Small intestine (tissue), 16 donors: ENCODE measurements at places on chromosomes 1 and 21. TPM values are rescaled to one million over a fixed set of nuclear protein-coding genes. Genes with fewer than 3 reads are reported as not detected.

- H3K27ac ChIP-seq: no peak overlapping the region
- no peak for DNase-seq
- no peak overlapping the region for H3K4me3 ChIP-seq
- H3K27me3 ChIP-seq: peaks cover 3% of the 10 kb centered on the region
- no peaks in the 10 kb centered on the region for H3K4me1 ChIP-seq
Measured at GRCh38 chr1:153428791-153429190, 12.5 kb downstream of the S100A7A start.

DNA sequence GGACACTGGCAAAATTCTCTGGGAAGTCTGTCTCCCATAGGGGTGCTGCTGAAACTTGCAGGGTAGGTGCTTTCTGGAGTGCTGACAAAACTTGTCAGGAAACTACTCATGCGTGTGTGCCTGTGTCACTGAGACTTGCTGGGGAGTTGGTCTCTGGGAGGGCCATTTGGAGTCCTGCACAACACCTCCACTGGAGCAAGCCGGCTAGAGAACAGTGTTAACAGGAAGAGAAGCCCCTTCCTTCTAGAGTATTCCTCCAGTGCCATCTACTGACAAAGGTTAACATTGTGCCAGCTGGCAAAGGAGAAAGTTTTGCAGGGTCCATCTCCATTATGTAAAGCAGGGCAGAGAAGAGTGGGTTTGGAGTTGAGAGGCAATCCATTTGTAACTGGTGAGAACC lies 30.0 kb downstream of the ZMYM4 start:
- no peak overlapping the region for H3K27ac ChIP-seq
- H3K4me3 ChIP-seq: no peak overlapping the region
- no peaks in the 10 kb centered on the region for H3K4me1 ChIP-seq
- no peaks in the 10 kb centered on the region for H3K27me3 ChIP-seq

DNA sequence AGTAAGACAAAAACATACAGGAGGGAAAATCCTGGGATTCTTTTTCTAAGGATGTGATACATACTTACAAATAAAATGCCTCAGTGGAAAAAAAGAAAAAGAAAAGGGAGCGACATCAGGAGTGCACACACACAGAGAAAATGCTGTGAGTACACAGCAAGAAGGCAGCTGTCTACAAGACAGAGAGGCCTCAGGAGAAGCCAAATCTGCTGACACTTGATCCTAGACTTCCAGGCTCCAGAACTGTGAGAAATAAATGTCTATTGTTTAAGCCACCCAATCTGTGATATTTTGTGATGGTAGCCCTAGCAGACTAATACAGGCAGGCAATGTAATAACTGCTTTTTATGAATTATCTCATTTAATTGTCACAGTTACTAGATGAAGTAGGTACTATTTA lies 17.0 kb upstream of the TRIM45 start:
- no peak overlapping the region for H3K27ac ChIP-seq
- no peaks in the 10 kb centered on the region for H3K36me3 ChIP-seq
- no peak overlapping the region for H3K4me3 ChIP-seq
- DNase-seq: no peak

DNA sequence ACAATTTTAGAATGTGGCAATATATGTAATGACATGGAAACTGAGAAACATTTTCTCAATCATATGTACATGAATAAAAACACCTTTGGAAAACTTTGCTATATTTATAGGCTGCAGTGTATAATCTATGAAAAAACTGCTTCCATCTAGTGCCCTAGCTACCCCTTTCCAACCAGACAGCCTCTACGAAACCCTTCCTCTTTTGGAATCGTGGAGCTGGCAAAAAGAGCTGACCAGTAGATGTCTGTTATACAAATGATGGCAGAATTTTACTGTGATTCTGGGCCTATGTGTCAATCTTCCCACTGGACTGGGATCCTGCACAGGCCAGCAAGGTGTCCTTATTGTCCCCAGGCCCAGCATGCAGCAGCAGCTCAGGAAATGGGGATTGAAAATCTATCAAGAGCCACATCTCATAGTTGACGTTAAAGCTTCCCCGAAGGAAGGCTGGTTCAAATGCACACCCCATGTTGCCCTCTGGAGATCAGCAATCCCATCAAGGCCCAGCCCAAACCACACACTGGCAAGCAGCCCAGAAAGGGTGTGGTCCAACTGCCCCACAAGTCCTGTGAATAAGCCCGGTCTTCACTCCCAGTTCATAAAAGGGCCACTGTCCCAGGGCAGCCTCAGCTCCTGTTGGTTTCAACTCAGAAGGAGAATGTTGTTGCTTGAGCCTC lies 8.8 kb upstream of the FAM20B start:
- H3K4me3 ChIP-seq: peak overlapping the region; percentile 16
- peak overlapping the region; percentile 92 for H3K27ac ChIP-seq
- DNase-seq: peak; percentile 92
- peaks cover 3% of the 10 kb centered on the region for H3K4me1 ChIP-seq
- no peaks in the 10 kb centered on the region for H3K36me3 ChIP-seq

GRCh38 chr1:70907563-70908310 lies 139.9 kb downstream of the PTGER3 start:
- no peak overlapping the region for H3K27ac ChIP-seq
- no peaks in the 10 kb centered on the region for H3K36me3 ChIP-seq
- no peak for DNase-seq
- no peak overlapping the region for H3K4me3 ChIP-seq
- no peaks in the 10 kb centered on the region for H3K27me3 ChIP-seq

- H3K27me3 ChIP-seq: no peaks in the 10 kb centered on the region
- DNase-seq: no peak
- H3K27ac ChIP-seq: no peak overlapping the region
- no peak overlapping the region for H3K4me3 ChIP-seq
Measured at GRCh38 chr1:184593597-184593996, 161.1 kb downstream of the EDEM3 start.

DNA sequence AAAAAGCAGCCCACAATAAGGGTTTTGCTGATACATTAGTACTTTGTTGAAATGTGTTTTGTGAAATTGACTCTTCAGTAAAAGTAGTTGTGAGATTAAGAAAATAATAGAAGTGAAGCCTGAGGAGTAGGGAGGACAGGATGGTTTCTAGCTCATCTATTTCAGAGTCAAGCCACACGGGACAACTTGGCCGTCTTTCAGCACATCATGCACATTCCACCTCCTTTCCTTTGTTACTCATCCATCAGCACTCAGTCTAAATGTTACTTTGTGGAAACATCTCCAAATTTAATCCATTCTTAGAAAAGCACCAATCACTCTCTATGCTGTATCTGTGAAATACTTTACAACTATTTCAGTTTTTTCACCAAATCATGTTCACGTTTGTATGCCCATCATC lies 223.3 kb downstream of the FGGY start:
- H3K36me3 ChIP-seq: peaks cover 15% of the 10 kb centered on the region
- DNase-seq: no peak
- no peak overlapping the region for H3K27ac ChIP-seq
- no peaks in the 10 kb centered on the region for H3K4me1 ChIP-seq
- H3K27me3 ChIP-seq: no peaks in the 10 kb centered on the region

DNA sequence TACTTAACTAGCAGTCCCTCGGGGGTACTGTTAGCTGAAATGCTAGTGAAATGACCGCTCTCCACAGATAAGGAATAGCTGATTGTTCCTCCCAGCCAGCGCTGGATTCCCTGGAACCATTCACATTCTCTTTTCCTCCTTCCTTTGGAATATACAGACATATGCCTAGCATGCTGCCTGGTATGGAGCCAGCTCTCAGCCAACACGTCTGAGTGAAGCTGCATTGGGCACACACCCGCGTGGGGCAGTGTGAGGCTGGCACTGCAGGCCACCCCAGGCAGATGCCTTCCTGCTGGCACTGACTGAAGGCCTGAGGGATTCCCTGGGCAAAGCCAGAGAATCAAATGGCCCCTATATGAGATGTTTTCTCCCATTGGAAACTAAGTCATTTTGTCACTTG lies 66.7 kb downstream of the TLR5 start:
- no peaks in the 10 kb centered on the region for H3K4me1 ChIP-seq
- H3K27me3 ChIP-seq: no peaks in the 10 kb centered on the region
- no peak overlapping the region for H3K27ac ChIP-seq
- H3K36me3 ChIP-seq: no peaks in the 10 kb centered on the region
- no peak overlapping the region for H3K4me3 ChIP-seq

- no peak overlapping the region for H3K4me3 ChIP-seq
- no peaks in the 10 kb centered on the region for H3K27me3 ChIP-seq
- no peaks in the 10 kb centered on the region for H3K36me3 ChIP-seq
- no peaks in the 10 kb centered on the region for H3K4me1 ChIP-seq
Measured at GRCh38 chr1:246301553-246302250, 205.4 kb downstream of the SMYD3 start.

- no peak overlapping the region for H3K4me3 ChIP-seq
- peaks cover 4% of the 10 kb centered on the region for H3K4me1 ChIP-seq
- peaks cover 6% of the 10 kb centered on the region for H3K36me3 ChIP-seq
- no peak for DNase-seq
- H3K27ac ChIP-seq: no peak overlapping the region
Measured at GRCh38 chr1:205715628-205716027, 34.4 kb downstream of the NUCKS1 start.

GRCh38 chr1:76835203-76835602 lies 32.1 kb upstream of the ST6GALNAC5 start:
- H3K4me1 ChIP-seq: no peaks in the 10 kb centered on the region
- H3K27me3 ChIP-seq: no peaks in the 10 kb centered on the region
- H3K27ac ChIP-seq: no peak overlapping the region
- no peak overlapping the region for H3K4me3 ChIP-seq
- no peak for DNase-seq
- no peaks in the 10 kb centered on the region for H3K36me3 ChIP-seq

DNA sequence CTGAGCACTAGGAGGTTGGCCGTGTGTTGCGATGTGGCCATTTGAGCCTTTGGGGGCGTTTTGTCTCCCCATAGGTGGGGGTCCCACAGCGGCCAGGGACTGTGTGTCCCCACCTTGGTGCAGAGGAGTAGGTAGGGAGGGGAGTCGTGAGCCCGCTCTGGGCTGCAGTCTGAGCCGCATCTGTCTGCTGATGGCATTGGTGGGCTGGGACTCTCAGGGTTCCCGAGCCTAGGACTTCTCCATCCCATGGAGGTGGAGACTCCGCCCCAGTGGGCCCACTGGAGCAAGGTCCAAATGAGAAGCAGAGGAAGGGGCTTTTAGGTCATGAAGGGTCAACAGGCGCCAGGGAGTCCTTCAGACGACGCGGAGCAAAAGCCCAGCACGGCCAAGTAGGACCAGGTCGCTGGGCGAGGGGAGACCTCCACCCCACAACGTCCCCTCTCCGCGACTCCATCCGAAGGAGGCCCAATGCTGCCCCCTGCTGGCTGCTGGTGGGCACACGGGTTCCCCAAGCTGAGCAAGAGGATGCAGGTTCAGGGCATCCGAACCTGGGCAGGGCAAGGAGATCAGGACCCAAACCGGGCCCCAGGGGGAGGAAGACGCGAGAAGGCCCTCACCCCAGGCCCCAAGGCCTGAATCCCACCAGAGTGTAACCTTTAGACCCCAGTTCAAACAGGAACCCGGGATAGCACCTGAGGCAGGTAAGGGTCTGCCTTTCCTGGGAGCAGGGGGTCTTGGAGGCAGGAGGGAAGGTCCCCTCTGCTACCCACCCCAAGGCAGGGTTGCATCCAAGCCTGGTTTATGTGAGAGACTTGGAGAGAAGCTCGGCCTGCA lies 14.9 kb downstream of the TTC34 start:
- H3K4me1 ChIP-seq: no peaks in the 10 kb centered on the region
- H3K36me3 ChIP-seq: no peaks in the 10 kb centered on the region
- H3K4me3 ChIP-seq: no peak overlapping the region

DNA sequence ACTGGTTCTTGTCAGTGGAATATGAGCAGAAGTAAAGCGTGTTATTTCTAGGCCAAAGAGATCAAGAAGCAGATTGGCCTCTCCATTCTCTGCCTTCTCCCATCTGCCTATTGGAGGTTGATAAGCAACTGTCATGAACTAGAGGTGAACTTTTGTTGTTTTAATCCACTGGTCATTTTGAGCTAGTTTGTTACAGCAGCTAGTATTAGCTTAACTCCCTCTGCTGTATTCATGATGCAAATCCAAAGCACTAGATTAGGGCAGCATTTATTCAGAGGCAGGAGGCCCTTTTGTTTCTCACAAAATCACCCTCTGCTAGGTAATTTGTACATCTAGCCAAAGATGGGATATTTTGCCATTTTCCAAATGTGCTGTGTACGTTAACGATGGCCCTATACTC lies 97.3 kb upstream of the DPT start:
- H3K4me1 ChIP-seq: no peaks in the 10 kb centered on the region
- no peak overlapping the region for H3K4me3 ChIP-seq
- no peak overlapping the region for H3K27ac ChIP-seq
- H3K36me3 ChIP-seq: no peaks in the 10 kb centered on the region

DNA sequence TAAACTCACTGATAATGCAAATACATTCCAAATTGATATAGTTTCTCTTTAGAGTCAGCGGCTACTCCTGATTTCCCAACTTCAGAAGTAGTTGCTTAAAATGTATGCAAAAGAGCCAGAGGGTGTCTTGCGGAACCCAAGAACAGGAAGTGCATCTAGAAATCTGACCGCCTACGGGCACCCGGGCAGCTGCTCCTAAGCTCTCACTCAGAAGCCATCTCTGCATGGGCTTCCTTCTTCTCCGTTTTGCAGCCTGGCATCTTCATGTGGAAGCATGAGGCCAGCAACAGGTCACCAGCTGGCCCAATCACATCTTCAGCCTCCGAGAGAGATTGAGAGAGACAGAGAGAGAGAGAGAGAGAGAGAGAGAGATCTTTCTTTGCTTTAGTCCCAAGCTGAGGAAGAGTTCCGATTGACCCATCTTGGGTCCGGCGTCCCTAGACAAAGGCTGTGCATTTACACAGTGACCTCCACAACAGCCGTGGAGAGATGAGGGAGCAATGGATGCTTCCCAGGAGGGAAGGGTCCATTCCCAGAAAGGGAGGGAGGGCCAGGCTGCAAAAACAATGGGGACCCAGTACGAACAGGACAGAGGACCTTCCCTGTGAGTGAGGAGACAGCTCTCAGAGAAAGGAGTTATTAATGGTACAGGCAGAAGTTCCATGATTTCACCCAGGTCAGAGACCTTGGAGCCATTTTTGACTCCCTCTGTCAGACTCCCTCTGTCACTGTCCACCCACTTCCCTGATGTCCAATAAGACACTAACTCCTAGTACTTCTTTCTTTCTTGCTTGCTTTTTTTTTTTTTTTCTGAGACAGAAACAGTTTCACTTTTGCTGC lies 28.2 kb upstream of the SLC30A1 start:
- no peak overlapping the region for H3K27ac ChIP-seq
- no peak for DNase-seq
- no peak overlapping the region for H3K4me3 ChIP-seq
- peaks cover 2% of the 10 kb centered on the region for H3K4me1 ChIP-seq
- no peaks in the 10 kb centered on the region for H3K36me3 ChIP-seq

- H3K36me3 ChIP-seq: peaks cover 12% of the 10 kb centered on the region
- H3K27me3 ChIP-seq: no peaks in the 10 kb centered on the region
- H3K4me3 ChIP-seq: no peak overlapping the region
- H3K4me1 ChIP-seq: no peaks in the 10 kb centered on the region
- no peak for DNase-seq
Measured at GRCh38 chr1:64645735-64646134, 99.1 kb upstream of the RAVER2 start.

- peaks cover 5% of the 10 kb centered on the region for H3K4me1 ChIP-seq
- H3K4me3 ChIP-seq: peak overlapping the region; percentile 35
- no peaks in the 10 kb centered on the region for H3K36me3 ChIP-seq
Measured at GRCh38 chr1:28592321-28593071, 431 bp downstream of the RAB42 start.

Gene EPHA10
- polyA plus RNA-seq: 5.4 TPM

Gene PAPPA2
- 0.03 TPM for polyA plus RNA-seq

Gene PEAR1
- polyA plus RNA-seq: 4.4 TPM

Gene SLC6A9
- 1.6 TPM for polyA plus RNA-seq

Gene TEX38
- not detected for polyA plus RNA-seq

Gene LYPD8
- not detected for polyA plus RNA-seq

Gene FCRL6
- 0.81 TPM for polyA plus RNA-seq

Gene AGT
- polyA plus RNA-seq: 3.8 TPM

Gene SLC25A34
- 39.2 TPM for polyA plus RNA-seq

Gene GLMP
- 30.7 TPM for polyA plus RNA-seq

Gene COL8A2
- not detected for polyA plus RNA-seq

Gene OR2G6
- not detected for polyA plus RNA-seq

Gene RCOR3
- 38.7 TPM for polyA plus RNA-seq
